ENCODE measurements at places on chromosomes 3 and 15.

- no peak for DNase-seq
Observed at GRCh38 chr3:40846451-40846850, 321.7 kb downstream of the ZNF621 start.

GRCh38 chr3:22156868-22157267 lies 405.9 kb upstream of the ZNF385D start:
- DNase-seq, result no peak

DNA sequence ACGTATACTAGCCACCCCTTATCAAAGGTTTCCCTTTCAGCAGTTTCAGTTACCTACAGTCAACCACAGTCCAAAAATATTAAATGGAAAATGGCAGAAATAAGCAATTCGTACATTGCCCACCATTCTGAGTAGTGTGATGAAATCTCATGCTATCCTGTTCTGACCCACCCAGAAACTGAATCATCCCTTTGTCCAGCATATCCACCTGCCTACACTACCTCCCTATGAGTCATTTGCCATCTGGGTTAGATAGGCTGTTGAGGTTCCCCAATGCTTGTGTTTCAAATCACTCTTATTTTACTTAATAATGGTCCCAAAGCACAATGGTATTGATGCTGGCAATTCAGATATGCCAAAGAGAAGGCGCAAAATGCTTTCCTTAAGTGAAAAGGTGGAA lies 15.3 kb upstream of the PHC3 start:
- DNase-seq, result no peak

- DNase-seq, result no peak
Observed at GRCh38 chr3:48518638-48519276, 14.8 kb upstream of the SHISA5 start.

GRCh38 chr3:112814266-112814665 lies 32.4 kb downstream of the CD200R1L start:
- no peak for DNase-seq

GRCh38 chr3:139251529-139251928 lies 92.3 kb upstream of the MRPS22 start:
- DNase-seq, result no peak

DNA sequence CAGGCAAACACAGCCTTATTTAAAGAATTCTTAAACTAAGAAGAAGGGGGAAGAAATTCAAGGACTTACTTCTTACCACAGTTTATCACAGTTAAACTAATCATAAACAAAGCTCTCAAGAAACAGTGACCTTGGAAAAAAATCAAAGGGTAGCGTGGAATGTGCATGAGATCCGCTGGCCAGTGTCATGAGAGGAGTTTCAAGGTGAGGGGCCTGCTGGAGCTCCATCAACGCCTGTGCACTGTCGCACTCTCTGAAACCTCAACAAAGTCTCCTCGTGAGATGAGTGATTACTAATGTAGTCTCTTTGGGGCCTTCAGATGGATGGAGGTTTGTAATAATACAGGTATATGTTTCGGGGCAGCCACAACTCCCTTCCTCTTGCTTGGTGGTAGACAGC lies 28.4 kb upstream of the PRICKLE2 start:
- DNase-seq, result no peak

DNA sequence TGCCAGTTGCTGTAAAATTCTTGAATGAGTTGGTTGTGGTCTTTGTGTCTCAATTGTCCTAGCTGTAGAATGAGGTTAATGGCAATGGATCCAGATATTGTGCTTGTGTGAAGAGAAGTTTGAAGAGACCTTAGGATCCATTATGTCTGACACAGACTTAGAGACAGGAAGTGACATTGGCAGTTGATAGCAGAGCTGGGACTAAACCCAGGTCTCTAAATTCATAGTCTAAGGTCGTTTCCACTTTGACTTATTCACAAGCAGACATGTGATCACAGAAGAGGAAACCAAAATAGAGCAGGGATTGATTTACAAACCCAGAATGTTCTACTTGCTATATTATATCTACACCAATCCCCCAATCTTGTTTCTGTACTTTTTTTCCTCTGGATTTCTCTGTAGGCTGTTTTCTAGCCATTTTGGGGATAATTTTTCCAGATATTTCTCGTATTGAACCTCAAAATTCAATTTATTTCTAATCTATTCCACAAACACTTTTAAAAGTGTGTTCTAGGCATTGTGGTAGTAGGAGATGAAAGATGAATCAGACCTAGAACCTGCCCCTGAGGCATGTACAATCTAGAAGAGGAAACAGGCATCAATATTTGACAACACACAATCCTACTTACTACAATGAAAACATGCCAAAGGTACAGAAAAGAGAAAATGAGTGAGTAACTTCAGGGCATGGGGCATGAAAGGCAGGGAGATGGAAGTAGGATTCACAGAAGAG lies 123.3 kb downstream of the NFKBIZ start:
- no peak for DNase-seq

DNA sequence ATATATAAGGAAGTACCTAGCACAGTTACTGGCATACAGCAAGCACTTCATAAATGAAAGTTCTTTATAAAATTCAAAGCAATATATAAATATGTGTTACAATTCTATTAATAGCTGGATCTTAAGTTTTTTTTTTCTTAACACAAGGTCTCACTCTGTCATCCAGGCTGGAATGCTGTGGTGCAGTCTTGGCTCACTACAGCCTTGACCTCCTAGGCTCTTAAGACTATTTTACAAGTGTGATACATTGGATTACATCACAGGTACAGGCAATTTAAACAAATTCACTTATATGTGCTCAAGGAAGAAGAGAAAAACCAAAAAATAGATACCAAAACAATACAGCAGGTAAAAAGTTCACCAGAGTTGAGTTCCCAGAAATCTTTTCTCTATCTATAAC lies 60.6 kb downstream of the ZNF280D start:
- DNase-seq, result no peak

- no peak for DNase-seq
Observed at GRCh38 chr15:98983334-98983733, 24.3 kb downstream of the PGPEP1L start.

- no peak for DNase-seq
Observed at GRCh38 chr15:72195101-72195511, 2.5 kb downstream of the GRAMD2A start.

DNA sequence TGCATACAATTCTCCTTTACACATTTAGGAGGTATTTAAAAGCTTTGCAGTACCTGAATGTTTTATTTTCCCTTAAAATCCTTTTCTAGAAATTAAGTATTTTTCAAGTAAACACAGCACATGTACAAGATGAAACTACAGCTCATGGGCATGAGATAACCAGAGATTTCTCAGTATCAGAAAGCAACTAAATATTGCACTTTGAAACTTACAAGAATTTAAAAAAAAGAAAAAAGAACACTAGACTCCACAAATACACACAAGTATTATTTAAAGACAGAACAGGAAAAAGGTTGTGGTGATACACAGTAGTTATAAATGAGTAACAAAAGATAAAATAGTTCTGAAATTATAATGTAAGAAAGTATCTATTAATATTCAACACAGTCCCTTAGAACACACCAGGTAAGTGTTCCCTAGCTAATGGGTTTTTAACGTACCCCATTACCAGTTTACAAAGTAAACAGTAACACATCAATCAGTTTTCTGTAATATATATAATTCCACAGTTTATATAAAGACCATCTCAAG lies 35.3 kb downstream of the SLTM start:
- no peak for DNase-seq

DNA sequence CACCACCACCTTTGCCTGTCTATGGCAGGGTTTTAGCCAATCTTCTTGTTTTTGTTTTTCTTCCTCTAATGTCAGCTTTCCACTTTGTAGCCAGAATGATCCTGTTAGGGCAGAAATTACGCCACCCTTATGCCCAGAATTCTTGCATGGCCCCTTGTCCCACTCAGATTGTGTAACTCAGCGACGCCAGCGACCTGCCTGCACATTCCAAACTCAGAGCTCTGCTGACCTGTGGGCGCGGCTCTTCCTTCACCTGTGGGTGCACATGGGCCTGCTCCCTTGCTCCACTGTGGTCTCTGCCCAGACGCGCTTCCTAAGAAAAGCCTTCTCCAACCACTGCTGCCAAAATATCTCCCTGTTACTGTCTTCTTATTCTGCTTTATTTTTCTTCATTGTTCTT lies 45.0 kb downstream of the MED12L start:
- no peak for DNase-seq

GRCh38 chr15:86004061-86004460 lies 75.6 kb upstream of the AGBL1 start:
- DNase-seq, result no peak

DNA sequence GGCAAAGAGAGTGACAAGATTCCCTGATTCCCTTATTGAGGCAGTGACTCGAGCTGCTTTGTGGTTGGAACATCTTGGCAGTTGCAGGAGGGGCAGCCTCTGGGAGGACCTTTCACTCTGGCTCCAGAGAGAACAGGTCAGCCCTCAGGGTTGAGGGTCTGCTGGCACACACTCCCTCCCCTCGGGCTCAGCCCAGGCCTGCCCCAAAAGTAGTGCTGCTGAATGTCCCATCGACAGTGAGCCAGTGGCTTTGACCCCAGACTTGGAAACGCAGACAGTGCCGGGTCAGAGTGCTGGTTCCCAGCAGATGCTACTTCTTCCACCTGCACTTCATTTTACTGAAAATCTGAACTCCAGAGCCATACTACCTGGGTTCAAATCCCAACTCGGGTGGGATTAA lies 25.6 kb upstream of the ATP2B2 start:
- DNase-seq, result no peak

GRCh38 chr3:193853511-193854219 lies 260.7 kb downstream of the OPA1 start:
- DNase-seq, result no peak

DNA sequence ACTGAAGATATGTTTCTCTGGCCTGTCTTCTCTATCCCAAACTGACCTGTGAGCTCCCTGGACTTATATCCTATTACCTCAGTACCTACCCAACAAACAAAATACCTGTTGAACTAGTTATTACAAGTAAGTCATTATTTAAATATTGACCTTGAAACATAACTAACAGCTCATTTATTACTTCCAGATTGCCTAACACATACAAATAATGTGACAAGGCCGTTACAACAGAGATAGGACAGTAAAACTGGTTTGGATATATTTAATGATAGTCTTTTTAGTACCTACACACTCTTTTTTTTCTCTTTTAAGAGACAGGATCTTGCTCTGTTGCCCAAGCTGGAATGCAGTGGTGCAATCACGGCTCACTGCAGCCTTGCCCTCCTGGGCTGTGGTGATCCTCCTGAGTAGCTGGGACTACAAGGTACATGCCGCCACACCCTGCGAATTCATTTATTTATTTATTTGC lies 145.0 kb downstream of the ADAM10 start:
- no peak for DNase-seq

- DNase-seq, result no peak
Observed at GRCh38 chr3:51684971-51685751, 14.1 kb downstream of the TEX264 start.

DNA sequence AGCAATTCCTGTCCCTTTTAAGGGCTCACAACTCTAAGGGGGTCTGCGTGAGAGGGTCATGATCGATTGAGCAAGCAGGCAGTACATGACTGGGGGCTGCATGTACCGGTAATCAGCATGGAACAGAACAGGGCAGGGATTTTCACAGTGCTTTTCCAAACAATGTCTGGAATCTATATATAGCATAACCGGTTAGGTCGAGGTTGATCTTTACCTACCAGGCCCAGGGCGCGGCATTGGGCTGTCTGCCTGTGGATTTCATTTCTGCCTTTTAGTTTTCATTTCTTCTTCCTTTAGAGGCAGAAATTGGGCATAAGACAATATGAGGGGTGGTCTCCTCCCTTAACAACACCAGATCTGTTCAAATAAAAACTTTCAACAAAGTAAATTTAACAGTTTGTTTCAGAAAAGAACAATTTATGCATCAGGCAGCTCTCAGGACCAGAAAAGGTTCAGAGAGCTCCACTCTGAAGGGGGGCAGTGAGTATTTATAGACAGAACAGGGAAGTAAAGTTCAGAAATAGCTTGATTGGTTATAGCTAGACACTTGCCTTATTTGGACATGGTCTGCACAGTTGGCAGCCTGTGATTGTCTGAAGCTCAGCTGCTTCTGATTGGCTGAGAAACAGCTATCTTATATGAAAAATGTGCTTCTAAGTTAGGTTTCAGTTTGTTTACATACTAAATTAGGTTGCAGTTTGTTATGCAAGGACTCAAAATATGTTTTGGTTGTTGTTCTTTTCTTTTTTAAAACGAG lies 17.2 kb upstream of the B4GALT4 start:
- DNase-seq, result no peak

DNA sequence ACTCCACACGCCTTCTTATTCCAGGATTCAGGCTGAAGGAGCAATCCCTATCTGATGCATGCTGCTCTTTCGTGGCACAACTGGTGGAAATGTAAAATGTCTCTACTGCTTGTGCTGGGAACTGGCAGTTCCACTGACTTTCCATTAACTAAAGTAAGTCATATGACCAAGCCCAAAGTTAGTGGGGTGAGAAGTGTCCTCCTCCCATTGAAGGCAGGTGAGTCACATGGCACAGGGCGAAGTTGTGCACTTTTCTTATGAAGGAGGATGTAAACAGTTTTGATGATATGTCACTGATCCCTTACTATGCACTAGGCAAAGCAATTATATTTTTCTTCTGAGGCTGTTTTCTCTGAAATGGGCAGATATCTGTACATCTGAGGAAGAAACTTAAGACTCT lies 51.6 kb downstream of the SLC7A14 start:
- no peak for DNase-seq
